ENCODE measurements at places on chromosomes 6 and 20. TPM values are rescaled to one million over a fixed set of nuclear protein-coding genes. Genes with fewer than 3 reads are reported as not detected.

HINT3 gene
- 9.3 TPM for total RNA-seq

NKX2-4 gene
- total RNA-seq, result not detected

GPX5 gene
- total RNA-seq, result not detected

ADGRG6 gene
- 2.4 TPM for total RNA-seq

MTCH1 gene
- total RNA-seq, result 102 TPM

CBLN4 gene
- total RNA-seq, result not detected

BPI gene
- total RNA-seq, result not detected

DDX43 gene
- 0.44 TPM for total RNA-seq

LPIN3 gene
- total RNA-seq, result 1.4 TPM

MAFB gene
- not detected for total RNA-seq

HTR1B gene
- total RNA-seq, result not detected

WFDC10B gene
- total RNA-seq, result not detected

TCF21 gene
- total RNA-seq, result not detected

NFS1 gene
- total RNA-seq, result 38.2 TPM

C20orf141 gene
- not detected for total RNA-seq

PERP gene
- 2.1 TPM for total RNA-seq
